SK-N-SH (cell line): ENCODE measurements at places on chromosomes 11 and 22. TPM values are rescaled to one million over a fixed set of nuclear protein-coding genes. Genes with fewer than 3 reads are reported as not detected.

C11orf16 gene
- polyA plus RNA-seq = not detected in 2 replicates

SLC6A5 gene
- polyA plus RNA-seq = not detected in 2 replicates

CRYBB3 gene
- 0.10 and 0.35 TPM in 2 replicates for polyA plus RNA-seq

RIBC2 gene
- polyA plus RNA-seq = not detected in 2 replicates

OR2AT4 gene
- polyA plus RNA-seq = not detected in 2 replicates

CECR2 gene
- polyA plus RNA-seq = not detected in 2 replicates

DGKZ gene
- polyA plus RNA-seq = 23.9 and 33.2 TPM in 2 replicates

BATF2 gene
- polyA plus RNA-seq = 0.20 and 0.28 TPM in 2 replicates

SCGB1C1 gene
- not detected in 2 replicates for polyA plus RNA-seq

RIMBP3B gene
- 0.02 TPM in 1 of 2 replicates, not detected in the other for polyA plus RNA-seq

HORMAD2 gene
- polyA plus RNA-seq = not detected in 2 replicates
